GM23338 (cell line): ENCODE measurements at places on chromosomes 3 and 15.

- DNase-seq, result no peak
These were observed 227.3 kb downstream of the CACNA2D3 start for GRCh38 chr3:54349691-54350090.

GRCh38 chr3:24447836-24448235 lies 46.8 kb downstream of the THRB start:
- DNase-seq, result no peak

DNA sequence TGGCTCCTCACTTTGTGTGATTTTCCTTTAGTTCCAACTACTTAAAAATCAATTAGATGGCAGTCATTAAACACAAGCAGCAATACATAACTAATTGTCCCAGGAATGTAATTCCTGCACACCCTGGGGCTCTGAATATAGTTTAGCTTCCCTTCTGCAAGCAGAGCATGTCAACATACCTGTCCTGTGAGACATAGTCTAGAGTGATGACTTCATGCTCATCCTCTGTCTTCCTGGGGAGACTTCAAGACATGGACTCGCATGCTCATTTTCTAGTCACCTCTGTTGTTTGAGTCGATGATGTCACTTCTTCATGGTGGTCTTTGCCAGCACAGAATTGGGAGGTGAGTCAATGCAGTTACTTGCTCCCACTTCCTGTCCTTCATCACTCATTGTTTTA lies 15.7 kb downstream of the C3orf52 start:
- no peak for DNase-seq

- no peak for DNase-seq
These were observed 294.4 kb upstream of the TPRG1 start for GRCh38 chr3:188877381-188877780.

GRCh38 chr3:178732824-178733223 lies 196.6 kb downstream of the KCNMB2 start:
- DNase-seq, result no peak
